ENCODE measurements at places on chromosomes 16 and 17.

- no peak for DNase-seq
Measured at GRCh38 chr16:3514621-3515020, 13.8 kb downstream of the CLUAP1 start.

DNA sequence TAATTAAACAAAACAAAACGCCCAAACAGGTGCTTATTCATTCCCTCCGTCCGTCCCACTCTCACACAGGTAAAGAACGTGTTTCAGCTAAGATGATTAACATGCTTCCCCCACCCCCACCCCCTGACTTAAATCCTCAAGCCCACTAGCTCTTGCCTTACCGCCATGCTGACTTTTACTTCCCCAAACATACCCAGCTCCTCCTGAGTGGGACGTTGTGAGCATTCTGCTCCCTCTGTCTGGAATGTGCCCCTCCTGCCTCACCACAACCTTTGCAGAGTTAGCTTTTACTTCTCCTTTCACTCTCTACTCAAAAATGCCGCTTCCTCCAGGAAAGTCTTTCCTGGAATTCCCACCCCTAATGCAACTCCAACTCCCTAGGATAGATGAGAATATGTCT lies 774.0 kb upstream of the RBFOX1 start:
- no peak for DNase-seq

- DNase-seq: no peak
Measured at GRCh38 chr17:8019665-8020650, 17.5 kb downstream of the GUCY2D start.

GRCh38 chr17:18017958-18018357 lies 21.0 kb downstream of the ATPAF2 start:
- DNase-seq: no peak

GRCh38 chr16:5062790-5063765 lies 2.7 kb downstream of the C16orf89 start:
- DNase-seq: no peak

- DNase-seq: no peak
Measured at GRCh38 chr16:50972876-50973275, 178.2 kb downstream of the SALL1 start.

DNA sequence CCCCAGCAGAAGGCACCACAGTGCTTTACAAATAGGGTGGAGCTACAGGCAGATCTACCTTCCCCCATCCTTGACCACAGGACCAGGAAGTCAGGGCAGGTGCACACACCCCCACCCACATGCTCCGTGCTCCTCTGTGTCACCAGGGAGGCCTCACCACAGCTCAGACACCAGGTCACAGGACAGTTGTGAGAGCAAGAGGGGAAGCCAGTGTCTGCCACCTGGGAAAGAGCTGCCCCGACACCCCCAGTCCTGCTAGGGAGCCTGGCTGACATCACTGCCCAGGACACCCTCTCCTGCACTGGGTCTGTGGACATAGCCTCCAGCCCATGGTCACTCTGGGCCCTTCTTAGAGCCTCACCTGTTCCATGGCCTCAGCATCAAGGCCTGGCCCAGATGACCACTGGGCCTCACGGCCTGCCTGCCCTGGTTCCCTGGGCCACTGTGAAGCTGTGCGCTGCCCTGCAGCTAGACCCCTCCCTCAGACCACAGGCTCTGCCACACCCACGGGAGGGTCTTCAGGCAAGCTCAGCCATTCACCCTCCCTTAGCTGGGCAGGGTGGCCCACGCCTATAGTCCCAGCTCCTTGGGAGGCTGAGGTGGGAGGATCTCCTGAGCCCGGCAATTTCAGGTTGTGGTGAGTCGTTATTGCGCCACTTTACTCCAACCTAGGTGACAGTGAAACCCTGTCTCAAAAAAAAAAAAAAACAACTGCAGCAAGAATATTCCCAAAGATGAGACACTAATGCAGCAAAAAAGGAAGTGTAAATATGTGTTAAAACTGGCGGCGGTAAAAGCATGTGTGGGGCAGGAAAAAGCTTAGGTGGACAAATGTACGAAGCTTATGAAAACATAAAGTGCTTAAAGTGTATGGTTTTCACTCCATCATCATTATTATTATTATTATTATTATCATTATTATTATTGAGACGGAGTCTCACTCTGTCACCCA lies 14.2 kb downstream of the POLR3K start:
- no peak for DNase-seq

DNA sequence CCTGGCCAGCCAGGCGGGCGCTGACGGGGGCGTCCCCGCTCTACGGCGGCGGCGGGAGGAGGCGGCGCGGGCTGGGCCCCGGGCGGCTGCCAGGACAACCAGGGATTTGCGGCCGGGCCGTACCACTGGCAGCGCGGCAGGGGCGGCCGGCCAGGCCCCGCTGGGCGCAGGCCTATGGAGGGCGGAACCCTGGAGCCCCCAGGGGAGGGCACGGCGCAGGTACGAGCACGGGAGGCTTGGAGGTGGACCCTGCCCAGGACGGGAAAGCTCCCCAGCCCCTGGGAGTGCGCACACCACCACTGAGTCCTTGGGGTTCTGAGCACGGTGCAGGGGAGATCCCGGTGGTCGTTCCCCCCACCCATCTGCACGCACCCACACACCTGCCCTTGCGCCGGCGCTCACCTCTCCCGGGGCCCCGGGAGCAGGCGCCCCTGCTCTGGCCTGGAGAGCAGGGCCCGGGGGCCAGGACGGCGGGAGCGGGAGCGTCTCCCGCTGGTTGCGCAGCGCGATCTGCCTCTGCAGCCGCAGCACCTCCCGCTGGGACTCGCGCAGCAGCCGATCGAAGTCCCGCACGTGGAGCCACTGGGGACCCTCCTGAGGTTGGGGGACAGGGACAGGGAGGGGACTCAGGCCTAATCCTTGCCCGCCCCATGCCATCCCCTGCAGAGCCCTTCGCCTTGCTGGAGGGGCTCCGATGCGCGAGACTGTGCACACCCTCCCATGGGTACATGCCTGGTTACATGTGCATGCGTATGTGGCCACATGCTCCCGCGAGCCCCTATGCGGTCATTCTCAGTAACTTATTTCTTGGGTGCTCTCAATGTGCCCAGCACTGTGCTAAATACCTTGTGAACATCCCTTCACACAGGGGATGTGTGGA lies 3.9 kb downstream of the TSPOAP1 start:
- DNase-seq: no peak

GRCh38 chr16:82476786-82477185 lies 150.0 kb upstream of the CDH13 start:
- no peak for DNase-seq

DNA sequence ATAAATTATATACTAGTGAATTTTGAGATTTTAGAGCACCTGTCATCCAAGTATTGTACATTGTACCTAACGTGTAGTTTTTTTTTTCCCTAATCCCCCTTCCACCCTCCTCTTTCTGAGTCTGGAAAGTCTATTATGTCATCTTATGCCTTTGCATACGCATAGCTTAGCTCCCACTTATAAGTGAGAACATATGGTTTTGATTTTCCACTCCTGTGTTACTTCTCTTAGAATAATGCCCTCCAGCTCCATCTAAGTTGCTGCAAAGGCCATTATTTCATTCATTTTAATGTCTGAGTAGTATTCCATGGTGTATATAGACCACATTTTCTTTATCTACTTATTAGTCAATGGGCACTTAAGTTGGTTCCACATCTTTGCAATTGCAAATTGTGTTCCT lies 177.0 kb upstream of the C16orf82 start:
- DNase-seq: no peak

DNA sequence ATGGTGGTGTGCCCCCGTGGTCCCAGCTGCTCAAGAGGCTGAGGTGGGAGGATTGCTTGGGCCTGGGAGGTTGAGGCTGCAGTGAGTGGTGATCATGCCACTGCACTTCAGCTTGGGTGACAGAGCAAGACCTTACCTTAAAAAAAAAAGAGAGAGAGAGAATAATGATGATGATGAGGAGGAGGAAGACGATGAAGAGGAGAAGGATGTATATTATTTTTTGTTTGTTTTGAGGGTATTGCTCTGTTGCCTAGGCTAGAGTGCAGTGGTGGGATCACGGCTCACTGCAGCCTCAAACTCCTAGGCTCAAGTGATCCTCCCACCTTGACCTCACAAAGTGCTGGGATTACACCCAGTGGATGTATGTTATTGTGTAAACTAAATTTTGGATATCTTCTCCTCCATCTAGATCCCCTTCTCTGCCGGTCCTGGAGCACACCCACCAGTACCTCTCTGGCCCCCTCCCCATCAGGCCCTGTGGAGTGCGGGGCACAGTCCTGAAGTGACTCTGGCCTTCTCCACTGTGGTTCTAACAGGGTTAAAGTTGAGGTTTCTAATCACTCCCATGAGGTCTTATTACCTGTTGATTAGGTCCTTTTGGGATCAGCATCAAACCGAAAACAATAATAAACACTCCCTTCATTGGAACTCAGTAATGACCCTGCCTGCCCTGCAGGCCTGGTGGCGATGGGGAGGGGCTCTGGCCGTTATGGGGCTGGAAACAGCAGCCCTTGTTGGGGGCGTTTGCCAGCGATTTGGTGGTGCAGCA lies 60.5 kb upstream of the ZFHX3 start:
- DNase-seq: no peak

DNA sequence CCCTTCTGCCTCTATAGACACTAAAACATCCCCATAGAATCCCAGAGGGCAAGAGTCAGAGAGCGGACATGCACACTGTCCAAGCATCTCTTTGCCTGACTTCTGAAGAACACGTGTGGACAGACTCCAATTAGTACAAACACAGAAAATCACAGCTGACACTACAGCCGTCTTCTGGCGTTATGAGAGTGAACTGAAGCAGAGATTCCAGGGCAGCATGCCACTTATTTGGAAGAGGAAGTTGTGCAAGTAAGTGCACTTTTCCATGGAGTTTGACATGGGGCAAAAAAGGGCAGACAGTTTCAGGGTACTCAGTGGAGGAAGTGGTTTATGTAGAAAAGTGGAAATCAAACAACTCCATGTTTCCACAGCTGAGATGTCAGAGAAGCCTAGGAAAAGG lies 16.8 kb upstream of the ZNF287 start:
- no peak for DNase-seq

- DNase-seq: no peak
Measured at GRCh38 chr16:13332713-13333255, 431.4 kb downstream of the SHISA9 start.

DNA sequence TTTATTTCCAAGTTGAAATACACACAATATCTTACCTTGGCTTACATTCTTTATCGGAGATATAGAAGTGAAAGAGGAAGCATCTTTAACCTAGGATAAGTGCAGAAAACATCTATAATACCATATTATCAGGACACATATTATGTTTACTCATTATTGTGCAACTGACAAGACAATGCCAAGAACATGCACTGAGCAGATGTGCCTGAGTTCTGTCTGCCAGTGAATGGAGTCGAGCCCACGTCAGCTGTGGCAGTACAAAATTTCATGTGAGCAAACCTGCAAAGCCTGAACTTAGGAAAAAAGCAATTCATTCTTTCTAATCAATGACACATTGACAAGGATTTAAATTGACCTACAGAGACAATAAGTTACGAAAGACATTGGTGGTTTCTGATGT lies 154.4 kb downstream of the AXIN2 start:
- DNase-seq: no peak

GRCh38 chr17:73562896-73563295 lies 81.3 kb downstream of the SDK2 start:
- DNase-seq: no peak

DNA sequence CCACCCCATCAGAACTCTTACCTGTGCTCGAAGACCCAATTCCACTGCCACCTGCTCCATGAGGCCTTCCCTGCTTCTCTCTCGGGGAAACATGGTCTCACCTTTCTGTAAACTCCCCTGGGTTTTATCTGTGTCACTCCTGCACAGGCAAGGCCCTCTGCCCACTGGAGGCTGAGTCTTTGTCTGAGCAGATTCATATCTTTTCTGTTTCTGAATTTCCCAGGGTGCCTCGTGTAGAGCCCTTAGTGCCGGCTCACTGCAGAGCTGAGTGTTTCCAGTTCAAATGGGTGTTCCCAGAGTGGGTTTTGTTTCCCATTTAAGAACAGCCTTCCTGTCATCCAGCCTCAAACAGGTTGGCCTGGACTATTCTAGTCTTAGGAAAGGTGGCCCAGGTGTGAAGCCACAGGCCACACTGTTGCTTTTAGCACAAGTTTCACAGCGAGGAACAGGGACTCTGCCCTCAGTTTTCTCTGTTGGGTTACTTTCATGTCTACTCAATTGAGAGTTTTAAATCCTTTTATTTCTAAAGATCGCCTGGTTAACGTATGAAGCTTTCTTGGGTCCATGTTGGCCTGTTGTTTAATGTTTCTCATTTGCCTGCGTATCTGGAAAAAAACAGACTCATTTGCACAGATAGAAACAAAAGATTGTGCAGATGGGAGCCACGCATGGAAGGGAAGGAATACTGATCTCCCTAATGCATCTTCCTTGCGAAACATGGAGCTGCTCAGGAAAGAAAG lies 228.7 kb downstream of the MSI2 start:
- no peak for DNase-seq

- DNase-seq: no peak
Measured at GRCh38 chr17:48241131-48241591, 133.6 kb downstream of the SNX11 start.

- no peak for DNase-seq
Measured at GRCh38 chr17:67044016-67044772, at the start of gene CACNG1. Gene CACNG1, plus strand, starts transcription at chr17:67044554. Its CDS starts 107 bp downstream, at chr17:67044661.

DNA sequence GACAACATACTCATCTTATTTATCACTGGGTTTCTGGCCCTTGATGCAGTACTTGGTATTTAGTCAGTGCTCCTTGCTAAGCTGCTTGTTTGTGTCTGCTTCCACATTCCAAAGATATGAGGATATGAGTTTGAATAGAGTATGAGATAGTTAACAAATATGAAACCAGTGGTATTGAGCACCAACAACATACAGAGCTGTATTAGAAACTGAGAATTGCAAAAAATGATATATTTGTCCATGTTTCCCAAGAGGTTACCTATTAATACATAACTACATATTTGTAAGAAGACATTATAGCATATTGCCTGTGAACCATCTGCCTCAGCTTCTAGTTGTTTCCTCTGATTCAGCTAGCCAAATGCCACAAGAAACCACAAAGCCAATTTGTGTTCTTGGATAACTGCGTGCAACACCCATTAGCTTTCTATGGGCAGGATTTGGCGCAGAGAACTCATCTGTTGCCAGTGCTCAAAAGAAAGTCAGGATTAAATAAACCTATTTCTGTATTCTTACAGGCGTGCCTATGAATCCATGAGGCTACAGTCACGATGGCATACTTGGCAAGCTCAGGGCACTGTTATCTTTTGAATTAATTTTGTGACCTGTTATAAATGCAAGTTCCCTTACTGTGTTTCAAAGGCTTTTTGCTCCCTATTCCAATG lies 194.4 kb downstream of the MAP2K6 start:
- no peak for DNase-seq

DNA sequence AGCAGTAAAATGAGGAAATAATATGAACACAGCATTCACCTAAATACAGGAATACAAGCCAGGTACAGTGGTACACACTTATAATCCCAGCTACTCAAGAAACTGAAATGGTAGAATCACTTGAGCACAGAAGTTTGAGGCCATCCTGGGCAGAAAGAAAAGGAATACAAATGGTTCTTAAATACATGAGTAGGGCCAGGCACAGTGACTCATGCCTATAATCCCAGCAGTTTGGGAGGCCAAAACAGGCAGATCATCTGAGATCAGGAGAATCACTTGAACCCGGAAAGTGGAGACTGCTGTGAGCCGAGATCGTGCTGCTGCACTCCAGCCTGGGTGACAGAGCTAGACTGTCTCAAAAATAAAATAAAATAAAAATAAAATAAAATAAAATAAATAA lies 23.0 kb upstream of the SMG8 start:
- no peak for DNase-seq

- no peak for DNase-seq
Measured at GRCh38 chr16:26642047-26642664, 424.6 kb upstream of the C16orf82 start.

All from anterior cingulate cortex (tissue), 58 donors.